ENCODE measurements at places on chromosomes 11 and 22.

DNA sequence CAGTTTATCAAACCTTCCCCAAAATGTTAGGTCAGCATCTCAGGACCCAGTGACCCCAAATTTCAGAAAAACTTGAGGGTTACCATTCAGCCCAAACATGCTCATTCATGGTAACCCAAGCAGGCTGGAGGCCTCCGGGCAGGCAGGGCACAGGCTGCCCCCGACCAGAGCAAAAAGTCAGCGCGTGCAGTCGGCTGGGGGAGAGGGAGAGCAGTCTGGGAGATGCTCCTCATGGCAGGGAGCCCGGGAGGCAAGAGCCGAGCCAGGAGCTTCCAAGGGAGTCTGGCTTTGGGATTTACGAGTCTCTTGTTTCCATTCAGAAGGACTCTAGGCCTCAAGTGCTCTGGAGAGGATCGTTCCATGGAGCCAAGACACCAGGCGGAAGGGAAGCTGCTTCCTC is 45.7 kb downstream of the RPUSD4 start:
- DNase-seq, result no peak

DNA sequence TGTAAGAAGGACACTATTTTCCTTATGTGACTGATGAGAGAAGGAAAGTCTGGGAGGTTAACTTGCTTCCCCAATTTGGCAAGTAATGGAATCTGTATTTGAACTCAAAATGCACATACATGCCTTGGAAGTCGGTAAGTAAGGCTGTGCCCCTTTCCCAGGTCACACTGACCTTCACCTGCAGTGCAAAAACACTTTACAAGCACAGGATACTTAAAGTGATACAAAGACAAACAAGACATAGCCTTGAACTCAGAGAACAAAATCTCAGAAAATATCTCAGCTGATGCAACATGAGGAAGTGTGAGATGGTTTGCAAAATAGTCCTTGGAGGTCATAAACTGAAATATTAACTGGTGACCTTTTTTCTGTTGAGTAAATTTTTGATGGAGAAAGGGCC is 251.1 kb downstream of the RAB38 start:
- DNase-seq, result no peak

GRCh38 chr11:82732734-82733443 is 775 bp downstream of the FAM181B start:
- DNase-seq, result no peak

DNA sequence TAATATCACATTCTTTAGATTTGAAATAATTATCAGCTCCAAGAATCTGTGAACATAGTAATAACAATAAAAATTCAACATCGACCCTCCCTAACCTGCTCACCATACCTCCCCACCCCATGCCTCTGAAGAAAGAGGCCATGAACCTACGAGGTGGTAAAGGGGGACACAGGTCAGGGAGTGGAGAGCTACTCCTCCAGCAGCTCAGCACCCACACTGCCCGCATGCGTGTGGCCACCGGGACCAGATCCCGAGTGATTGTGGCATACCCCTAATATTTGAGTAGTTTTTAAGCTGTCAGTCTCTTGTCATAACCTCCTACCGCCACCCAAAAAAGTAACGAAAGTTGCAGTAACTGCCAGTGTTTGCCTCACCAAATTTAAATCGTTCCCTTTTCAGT is 16.8 kb upstream of the ADSL start:
- no peak for DNase-seq

GRCh38 chr22:23401111-23401909 is 178.8 kb downstream of the IGLL1 start:
- DNase-seq, result no peak

DNA sequence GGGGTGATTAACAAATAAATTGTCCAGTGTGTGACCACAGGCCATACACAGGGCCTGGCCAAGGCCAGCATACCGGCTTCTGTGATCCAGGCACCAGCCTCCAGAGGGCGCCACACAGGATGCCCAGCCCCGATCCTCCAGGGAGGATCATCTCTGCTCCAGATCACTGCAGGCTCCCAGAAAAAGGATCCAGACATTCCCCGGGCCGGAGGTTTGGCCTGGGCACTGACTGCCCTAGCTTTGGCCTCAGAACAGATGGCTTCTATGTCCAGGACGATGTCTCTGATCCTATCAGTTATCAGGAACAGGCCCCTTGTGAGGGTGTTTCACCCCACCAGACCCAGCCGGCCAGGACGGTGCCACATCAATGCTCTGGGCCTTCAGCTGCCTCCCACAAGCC is 74.5 kb upstream of the LMO1 start:
- DNase-seq, result no peak

DNA sequence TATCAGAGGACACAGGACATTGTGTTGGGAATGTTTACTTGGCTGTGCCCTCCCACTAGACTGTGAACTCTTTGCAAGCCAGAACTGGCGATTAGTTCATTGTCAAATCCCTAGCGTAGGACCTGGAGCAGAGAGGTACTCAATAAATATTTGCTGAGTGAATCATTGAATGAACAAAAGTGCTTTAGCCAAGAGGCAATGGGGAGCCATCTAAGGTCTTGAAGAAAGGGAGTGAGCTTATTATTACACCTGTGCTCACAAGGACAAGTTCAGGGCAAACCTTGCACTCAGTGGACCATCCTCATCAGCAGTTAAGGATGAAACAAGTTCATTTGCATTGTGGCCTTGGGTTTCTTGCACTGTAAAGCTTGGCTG is 1.1 kb upstream of the RASSF10 start:
- no peak for DNase-seq

DNA sequence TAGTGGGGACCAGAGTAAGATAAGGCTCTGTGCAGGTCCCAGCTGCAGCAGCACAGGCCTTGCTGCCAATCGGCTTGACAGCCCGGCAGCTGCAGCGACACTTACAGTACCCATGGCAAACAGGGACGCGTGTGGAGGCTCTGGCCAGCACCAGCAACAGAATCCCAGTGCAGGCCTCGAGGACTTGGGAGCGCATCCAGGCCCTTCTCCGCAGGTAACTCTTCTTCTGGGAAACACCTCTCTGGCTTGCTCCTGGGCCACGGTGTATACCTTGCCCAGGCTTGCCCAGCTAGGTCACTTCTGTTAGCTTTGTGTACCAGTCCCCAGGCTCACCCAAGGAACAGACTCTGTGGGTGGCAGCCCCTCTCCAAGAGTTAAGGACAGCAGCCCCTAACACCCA is 126.7 kb downstream of the CTTN start:
- no peak for DNase-seq

DNA sequence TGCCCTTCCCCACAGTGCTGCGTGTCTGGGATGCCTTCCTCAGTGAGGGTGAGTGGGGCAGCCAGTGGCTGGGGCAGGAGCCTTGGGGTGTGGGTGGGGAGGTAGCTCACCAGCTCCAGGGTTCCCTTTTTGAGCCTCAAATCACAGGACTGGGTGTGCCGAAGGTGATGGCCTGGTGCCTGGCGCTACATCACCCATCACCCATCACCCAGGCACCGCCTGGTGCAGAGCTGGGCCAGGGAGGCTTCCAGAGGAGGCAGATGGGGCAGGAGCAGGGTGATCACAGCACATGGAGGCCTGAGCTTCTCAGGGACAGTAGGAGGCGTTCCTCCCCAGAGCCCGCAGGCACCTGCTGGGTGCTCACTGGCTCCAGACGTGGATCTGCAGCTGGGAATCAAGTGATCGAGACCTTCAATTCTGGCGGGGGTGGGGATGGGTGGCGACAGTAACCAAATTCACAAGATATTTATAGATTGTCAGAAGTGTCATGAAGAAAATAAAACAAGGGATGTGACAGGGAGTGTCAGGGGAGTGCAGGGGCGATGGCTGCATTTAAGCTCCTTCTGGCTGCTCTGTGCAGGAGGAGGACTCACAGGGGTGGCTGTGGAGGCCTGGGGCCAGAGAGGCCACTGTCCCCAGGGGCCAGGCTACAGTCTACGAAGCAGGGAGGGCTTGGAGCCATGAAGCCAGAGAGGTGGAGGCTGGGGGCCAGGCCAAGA is 3.2 kb downstream of the TBC1D10C start:
- no peak for DNase-seq

GRCh38 chr11:132402071-132402684 is 1031.8 kb downstream of the NTM start:
- no peak for DNase-seq

DNA sequence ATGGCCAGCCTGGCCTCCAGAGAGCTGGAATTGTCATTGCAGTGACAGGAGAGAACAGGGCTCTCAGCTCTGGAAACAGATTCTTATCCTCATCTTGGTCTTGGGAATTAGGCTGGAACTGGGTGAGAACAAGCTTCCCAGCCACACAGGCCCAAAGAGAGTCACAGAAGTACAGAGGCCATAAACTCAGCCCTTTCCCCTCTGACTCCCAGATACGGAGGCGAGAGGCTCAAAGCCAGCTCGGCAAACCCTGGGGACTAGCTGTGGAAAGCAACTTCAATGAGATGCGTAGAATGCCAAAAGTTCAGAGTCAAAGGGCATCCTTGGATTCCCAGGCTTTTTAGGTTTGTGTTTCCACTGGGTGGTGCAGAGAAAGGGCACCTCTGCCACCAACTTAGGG is 14.3 kb upstream of the ABCC8 start:
- no peak for DNase-seq

DNA sequence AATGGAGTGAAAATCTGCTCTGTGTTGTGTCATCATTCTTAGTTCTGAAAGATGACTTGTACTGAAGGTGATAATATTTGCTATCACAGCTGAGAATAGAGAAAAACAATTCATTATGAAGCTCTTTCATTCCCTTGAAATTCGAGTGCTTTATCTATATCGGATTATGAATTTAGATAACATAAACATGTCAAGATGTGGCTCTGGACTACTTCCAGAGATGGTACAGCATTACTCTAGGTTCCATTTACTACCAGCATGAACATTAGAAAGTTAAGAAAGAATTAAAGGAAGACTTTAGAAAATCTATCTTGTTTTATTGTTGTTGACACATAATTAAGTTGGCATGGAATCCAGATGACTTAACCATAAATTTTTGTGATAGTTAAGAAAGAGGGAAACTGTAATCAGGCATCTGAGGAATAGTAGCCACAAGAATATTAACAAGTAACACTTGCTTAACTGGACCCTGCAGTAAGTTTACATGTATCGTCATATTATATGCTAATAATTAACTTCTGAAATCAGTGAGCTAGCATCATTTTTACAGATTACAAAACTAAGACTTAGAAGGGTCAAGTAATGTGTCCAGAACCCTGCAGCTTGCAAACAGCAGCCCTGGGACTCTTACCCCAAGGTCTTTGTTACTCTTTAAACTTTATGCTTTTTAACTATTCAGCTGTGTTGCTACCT is 182.6 kb downstream of the DDX10 start:
- no peak for DNase-seq

- DNase-seq, result no peak
Observed at GRCh38 chr11:93051186-93051585, 81.7 kb downstream of the MTNR1B start.

DNA sequence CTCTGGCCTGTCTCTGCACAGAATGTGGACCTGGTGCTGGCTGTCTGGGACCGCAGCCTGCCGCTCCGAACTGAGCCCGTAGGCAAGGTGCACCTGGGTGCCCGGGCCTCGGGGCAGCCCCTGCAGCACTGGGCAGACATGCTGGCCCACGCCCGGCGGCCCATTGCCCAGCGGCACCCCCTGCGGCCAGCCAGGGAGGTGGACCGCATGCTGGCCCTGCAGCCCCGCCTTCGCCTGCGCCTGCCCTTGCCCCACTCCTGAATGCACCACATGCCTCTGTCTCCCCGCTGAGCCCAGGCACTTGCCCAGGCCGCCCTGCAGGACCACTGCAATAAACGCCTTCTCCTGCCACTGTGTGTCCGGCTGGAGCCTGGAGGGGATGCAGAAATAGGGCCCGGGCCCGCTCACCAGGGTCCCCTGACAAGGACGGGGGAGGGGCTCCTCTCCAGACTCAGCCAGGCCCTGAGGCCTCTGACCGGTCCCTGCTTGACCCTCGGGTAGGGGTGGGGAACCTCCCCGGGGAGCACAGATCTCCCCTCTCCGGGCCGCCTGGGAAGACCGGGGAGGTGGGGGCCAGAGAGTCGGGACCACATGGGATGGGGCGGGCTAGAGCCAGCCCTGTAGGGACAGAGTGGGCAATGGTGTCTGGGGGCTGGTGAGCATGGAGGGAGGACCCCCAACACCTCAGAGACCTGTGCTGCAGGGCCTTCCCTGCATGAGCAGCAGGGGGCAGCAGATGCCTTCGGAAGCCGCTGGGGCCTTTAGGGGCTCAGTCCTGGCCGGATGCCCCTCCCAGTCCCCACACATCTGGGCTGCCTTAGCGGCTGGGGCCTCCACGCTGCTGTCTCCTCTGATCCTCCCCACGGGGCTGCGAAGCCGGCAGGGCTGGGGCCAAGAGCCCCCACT is 1.4 kb upstream of the TNNI2 start:
- DNase-seq, result peak; percentile 69

DNA sequence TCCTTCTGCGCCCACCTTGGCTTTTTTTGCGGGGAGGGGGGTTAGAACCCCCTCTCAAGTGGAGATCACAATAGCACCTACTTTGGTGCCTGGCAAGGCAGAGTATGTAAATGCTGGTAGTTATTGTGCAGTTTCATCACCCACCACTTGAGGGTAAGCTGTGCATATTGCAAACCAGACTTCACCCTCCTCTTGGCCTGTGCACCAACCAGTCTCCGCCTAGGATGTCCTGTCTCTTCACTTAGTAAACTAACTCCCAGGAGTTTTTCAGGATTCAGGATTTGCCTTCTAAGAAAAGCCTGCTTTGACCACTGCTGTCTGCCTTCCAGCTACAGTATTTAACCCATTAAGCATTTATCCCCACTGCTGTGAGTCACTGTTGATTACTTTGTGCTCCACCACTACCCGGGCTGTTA is 2.0 kb upstream of the UBXN1 start:
- no peak for DNase-seq

DNA sequence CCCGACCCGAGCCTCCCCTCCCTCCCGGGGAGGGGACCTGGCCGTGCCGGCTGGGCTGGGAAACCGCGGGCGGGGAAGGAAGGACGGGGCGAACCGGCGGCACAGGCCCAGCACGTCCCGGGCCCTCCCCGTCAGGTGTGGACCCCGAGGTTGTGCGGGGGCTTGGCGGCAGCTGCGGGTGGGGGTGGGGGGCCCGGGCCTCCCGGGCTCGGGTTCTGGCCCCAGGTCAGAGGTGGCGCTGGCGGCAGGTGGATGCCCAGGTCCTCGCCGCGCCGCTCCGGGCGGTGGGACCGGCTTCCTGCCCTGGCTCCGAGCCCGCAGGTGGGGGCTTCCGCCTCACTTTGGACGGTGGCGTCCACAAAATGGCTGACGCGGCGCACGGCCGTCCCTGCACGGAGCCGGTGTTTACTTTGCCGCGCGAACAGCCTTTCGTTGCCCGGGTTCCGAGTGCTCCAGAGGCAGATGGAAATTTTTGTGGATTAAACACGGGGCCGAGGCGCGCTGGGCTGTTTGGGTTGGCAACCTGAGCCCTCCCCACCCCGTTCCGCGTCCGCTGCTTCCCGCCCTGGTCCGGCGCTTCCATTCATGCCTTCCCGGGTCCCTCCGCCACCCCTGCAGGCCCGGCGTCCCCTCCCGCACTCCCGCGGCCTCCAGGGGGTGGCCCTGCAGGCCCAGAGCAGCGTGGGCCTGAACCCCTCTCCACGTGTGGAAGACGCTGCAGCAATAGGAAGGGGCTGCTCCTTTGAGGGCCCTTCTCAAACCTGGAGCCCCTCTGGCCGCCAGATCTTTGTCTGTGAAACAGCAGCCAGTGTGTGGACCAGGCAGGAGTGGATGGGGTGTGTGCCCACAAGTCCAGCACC is 92.0 kb upstream of the KCNQ1OT1 start:
- DNase-seq, result no peak

GRCh38 chr11:46718155-46719019 is 626 bp upstream of the F2 start:
- DNase-seq, result no peak

GRCh38 chr22:47437110-47437509 is 674.7 kb downstream of the TBC1D22A start:
- DNase-seq, result no peak

GRCh38 chr11:71962428-71963038 is 33.7 kb downstream of the RNF121 start:
- no peak for DNase-seq

Data from stimulated activated CD8-positive, alpha-beta memory T cell treated with anti-CD3 and anti-CD28 coated beads, Interleukin-7, amount 100 ng/mL, for 1 hour (primary cell).